ENCODE measurements at places on chromosomes 7 and 10.

DNA sequence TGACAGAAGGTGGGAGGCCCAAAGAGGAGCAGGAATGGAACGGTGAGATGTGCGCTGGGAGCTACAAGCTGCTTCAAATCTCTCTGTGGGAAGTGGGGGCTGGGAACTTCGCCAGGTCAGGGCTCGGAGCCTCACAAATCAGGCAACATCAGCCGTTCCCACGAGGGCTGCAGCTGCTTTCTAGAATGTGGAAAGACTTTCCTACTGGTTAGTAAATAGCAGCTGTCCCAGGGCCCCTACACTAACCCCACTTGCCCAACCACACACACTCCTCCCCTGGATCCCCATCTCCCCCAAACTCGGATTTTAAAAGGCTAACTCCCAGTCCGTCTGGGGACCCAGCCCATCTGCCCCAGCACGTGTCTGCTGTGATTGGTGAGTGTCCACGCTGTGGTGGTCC is 40.6 kb upstream of the PITRM1 start:
- DNase-seq, result no peak

GRCh38 chr10:112365014-112365432 is 8.9 kb upstream of the ACSL5 start:
- DNase-seq, result no peak

GRCh38 chr10:118692872-118693271 is 61.9 kb downstream of the CACUL1 start:
- no peak for DNase-seq

DNA sequence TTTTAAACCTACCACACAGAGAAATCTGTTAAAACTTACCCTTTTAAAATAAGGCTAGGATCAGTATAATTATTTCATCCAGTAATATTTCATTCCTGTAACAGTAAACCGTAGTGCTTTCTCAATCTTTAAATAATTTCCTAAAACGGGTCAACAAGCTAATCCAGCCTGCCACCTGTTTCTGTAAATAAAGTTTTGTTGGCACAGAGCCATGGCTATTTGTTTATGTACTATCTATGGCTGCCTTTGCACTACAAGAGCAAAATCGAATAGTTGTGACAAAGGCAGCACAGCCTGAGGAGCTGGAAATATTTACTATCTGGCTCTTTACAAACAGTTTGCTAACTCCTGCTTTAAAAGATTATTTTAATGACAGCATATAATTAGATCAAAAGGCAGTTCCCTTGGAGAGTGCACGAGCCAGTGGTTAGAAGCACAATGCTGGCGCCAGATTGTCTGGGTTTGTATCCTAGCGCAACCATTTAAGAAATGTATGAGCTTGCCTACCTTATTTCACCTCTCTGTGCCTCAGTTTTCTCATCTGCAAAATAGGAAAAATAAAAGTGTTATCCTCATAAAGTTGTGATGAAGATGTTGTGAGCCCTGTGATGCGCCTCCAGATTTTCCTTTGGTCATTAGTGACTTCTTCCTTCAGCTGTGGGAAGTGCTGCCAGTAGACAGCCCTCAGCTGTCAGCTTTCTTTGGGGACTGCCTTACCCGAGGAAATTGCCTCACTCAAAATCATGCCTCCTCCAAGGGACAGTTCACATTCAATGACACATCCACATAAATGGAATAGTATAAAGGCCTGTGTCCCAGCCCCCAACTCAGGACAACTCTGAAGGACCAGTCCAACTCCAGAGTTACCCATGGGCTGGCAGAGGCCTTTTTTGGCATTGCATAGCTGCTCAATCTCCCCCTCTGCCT is 11.8 kb upstream of the MIOS start:
- DNase-seq, result peak; percentile 67

DNA sequence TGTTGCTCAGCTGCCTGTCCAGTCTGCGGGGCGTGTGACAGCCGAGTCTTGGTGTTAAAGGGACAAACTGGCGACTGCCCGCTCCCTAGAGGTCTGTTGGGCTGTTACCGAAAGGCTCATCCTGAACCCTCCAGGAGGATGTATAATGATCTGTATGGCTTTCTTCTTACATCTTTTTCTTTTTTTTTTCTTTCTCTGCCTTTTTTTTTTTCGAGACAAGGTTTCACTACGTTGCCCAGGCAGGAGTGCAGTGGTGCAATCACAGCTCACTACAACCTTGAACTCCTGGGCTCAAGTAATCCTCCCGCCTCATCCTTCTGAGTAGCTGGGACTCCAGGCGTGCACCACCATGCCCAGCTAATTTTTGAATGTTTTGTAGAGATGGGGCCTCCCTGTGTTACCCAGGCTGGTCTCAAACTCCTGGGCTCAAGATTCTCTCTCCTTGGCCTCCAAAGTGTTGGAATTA is 857 bp downstream of the INTS15 start:
- DNase-seq, result no peak
